ENCODE measurements at places on chromosomes 1 and 21. TPM values are rescaled to one million over a fixed set of nuclear protein-coding genes. Genes with fewer than 3 reads are reported as not detected.

VWA1 gene
- total RNA-seq = 0.56 TPM

DNA sequence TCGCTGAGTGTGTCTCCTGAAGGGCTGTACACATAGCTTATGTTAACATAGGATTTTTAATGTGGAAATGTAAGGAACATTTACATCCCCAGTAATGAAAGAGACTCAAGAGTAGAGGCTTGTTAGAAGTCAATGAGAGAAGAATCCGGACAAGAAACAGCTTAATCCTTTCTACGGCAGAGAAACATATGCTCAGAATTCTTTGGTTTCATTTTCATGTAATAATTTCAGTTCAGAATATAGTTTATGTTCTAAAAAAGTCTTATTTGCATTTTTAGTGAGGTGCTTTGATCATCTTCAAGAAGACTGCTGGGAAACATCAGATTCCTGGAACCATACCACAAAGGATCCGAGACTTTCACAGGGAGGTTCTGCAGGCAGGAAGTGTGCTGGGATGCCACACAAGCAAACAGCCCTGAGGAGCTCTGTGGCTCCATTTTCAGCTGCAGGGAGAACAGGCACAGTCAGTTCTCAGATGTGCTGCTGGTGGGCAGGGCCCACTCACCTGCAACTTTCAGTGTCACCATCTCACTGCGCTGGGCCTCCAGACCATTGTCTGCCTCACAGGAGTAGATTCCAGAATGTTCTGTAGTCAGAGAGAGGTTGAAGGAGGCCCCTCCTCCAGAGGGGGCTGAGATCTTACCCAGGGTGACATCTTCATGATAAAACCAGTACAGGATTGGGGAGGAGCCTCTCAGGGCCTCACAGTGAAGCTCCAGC, 28.4 kb downstream of the FCRL5 start:
- peaks cover 11% of the 10 kb centered on the region for H3K4me1 ChIP-seq
- H3K27ac ChIP-seq = no peak overlapping the region
- H3K4me3 ChIP-seq = no peak overlapping the region
- peaks cover 4% of the 10 kb centered on the region for H3K27me3 ChIP-seq
- DNase-seq = peak; percentile 5

GBP5 gene
- 122 TPM for total RNA-seq

RGSL1 gene
- total RNA-seq = not detected

Data from activated CD4-positive, alpha-beta T cell treated with anti-CD3 and anti-CD28 coated beads for 36 hours (primary cell).